Stimulated activated CD4-positive, alpha-beta T cell treated with anti-CD3 and anti-CD28 coated beads, Interleukin-15, amount 100 ng/mL, for 1 hour (primary cell): ENCODE measurements at places on chromosomes 6 and 20.

GRCh38 chr20:60339738-60340137, 381.5 kb downstream of the CDH26 start:
- no peak for DNase-seq

DNA sequence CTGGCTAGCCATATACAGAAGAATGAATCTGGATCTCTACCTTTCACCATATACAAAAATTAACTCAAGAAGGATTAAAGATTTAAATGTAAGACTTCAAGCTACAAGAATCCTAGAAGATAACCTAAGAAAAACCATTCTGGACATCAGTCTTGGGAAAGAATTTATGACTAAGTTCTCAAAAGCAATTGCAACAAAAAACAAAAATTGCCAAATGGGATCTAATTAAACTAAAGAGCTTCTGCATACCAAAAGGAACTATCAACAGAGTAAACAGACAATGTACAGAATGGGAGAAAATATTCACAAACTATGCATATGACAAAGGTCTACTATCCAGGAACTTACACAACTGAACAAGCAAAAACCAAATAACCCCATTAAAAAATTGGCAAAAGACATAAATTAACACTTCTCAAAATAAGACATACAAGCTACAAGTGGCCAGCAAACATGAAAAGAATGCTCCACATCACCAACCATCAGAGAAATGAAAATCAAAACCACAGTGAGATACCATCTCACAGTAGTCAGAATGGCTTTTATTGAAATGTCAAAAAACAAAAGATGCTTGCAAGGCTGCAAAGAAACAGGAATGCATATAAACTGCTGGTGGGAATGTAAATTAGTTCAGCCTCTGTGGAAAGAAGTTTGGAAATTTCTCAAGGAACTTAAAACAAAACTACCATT, 66.8 kb upstream of the RSPO3 start:
- no peak for DNase-seq

- no peak for DNase-seq
These were observed 383.7 kb downstream of the CD83 start for GRCh38 chr6:14501240-14501639.

DNA sequence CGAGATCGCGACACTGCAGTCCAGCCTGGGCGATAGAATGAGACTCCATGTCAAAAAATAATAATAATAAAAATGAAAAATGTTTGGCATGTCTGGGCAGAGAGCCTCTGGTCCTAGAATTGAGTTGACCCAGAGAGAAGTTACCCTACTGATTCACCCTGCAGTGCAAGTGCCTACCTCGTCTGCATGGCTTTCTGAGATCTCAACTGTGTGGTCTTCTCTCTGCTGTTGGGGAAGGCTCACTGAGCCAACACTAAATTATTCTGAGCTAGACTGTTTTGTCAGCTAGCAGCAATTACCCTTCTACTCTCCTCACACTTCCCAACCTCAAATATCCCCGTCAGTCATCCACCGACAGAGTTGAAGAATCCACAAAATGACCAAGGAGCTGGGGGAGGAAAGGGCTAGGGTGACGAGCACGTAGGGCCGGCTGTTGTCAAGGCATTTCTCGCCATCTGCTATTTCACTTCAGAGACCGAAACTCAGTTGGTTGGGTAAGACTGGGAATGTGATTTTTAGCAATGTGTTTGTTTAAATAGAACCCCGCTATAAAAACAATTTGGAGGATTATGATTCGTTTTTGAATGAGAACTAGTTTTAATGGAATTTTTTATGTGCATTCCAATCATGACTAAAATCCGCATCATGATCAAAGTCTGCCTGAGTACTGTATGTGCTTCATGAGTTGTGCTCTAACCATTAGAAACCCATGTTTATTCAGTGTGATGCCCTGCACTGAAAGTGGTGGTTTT, 9.4 kb downstream of the MAS1 start:
- DNase-seq: no peak

DNA sequence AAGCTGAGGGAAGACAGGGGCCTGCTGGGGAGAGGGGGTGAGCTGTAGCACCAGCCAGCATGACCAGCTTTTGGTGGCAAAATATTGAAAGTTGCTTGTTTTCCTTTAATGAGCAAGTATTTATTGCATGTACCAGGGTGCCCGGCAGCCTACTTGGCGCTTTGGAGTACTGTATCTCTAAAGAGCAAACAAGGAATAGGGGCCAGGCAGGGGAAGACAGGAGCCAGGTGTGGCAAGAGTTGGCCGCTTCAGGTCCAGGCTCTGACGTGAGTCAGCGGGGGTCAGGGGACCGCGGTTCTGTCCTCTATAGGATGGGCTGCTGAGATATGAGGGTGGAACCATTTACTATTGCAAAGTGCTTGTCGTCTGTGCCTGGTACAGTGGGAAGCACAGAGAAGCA, 63.1 kb downstream of the PSMG4 start:
- no peak for DNase-seq

- no peak for DNase-seq
These were observed 91.0 kb downstream of the PPP1R14C start for GRCh38 chr6:150233843-150234269.

DNA sequence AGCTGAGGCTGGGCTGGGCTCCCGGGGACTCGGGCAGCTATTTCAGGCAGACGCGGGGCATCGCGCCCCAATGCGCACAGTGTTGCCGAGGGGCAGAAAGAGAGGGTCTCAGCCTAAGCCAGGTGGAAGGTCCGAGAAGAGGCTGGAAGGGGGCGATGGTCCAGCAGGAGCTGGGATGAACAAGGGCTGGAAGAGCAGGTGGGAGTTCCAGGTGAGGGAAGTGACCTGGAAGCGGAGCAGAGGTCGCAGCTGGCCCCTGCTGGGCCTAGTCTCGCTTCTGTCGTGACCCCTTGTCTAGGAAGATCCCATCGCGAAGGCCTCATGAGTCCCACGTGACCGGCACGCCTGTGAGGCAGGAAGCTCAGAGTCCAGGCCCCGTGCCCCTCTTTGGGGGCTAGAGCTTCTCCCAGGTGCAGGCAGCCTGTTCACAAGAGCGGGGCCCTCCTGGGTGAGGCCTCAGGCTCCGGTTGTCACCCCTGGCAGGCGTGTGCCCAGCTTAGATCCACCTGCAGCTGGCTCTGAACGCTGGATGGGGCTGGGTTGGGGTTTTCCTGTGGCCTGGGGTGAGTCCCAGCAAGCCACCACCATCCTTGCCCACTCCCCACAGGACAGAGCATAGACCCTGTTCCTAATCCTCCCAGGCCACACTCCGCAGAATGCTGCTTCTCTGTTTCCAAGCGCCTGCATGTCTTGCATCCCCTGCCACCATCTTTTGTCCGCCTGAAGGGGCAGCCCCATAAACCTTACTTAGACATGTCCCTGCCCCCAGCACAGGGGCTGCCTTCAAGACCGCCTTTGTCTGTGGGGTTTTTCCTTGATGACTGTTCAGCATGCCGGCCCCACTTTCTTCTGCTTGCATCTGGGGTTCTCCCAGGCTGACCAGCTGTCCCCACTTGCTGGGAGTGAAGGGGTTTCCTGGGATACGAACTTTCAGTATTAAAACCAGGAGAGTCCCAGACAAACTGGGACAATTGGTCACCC, 15.1 kb downstream of the SLC22A3 start:
- no peak for DNase-seq

GRCh38 chr6:72642435-72642834, 20.6 kb downstream of the KCNQ5 start:
- no peak for DNase-seq

GRCh38 chr6:87919001-87919400, 128.6 kb upstream of the SPACA1 start:
- DNase-seq: no peak

DNA sequence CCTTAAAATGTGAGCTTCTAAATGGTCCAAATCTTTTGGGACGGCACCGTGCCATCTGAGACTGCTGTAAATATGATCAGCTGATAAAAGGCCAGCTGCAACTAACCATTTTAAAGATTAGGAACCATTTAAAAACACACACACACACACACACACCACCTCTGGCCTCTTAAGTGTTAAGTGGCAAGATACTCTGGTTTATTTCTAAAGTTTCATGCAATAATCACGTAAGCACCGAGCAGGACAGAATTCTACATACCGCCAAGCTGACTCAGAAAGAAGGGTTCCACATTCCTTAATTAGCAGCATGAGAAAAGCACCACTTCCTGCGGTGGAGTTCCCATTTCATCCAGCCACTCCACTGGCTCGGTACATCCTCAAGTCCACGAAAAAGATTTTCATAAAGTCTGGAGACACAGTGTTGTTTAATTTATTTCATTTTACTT, 17.8 kb upstream of the ZNF217 start:
- DNase-seq: no peak

GRCh38 chr6:100240798-100241197, 223.9 kb downstream of the SIM1 start:
- DNase-seq: no peak

- no peak for DNase-seq
These were observed 34.7 kb upstream of the FAM8A1 start for GRCh38 chr6:17565399-17565798.

- DNase-seq: no peak
These were observed 608 bp upstream of the EIF2S2 start for GRCh38 chr20:34112600-34113101.

GRCh38 chr6:107805504-107805903, 18.6 kb downstream of the SCML4 start:
- DNase-seq: no peak

- DNase-seq: no peak
These were observed 157.7 kb downstream of the ID4 start for GRCh38 chr6:19994909-19995308.

DNA sequence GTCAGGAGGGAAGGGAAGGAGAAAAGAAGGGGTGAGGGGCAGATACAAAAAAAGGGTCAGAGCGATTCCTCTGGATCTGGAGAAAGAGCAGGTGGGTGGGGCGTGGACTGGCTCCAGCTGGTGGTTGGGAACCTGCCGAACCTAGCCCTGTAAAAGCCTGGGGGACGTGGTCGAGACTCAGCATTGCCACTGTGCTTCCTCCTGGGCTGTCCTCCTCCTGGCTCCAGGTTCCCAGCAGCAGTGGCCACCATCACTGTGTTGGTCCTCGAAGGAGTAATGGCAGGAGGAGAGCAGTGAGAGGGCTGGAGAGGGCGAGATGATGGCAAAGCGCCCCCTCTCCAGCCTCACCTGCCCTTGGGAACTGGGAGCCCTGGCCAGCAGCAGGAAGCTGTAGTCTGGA, 3.5 kb upstream of the RAET1L start:
- DNase-seq: no peak

GRCh38 chr6:41122373-41122772, 31.8 kb downstream of the TREML1 start:
- DNase-seq: no peak

GRCh38 chr6:111358454-111358853, 124.6 kb downstream of the REV3L start:
- DNase-seq: no peak

GRCh38 chr20:64222851-64223525, 32.6 kb upstream of the PCMTD2 start:
- no peak for DNase-seq
